HEK293T (cell line): ENCODE measurements at places on chromosomes 2 and 18.

GRCh38 chr2:148244593-148245292, 223.9 kb downstream of the MBD5 start:
- DNase-seq: no peak

DNA sequence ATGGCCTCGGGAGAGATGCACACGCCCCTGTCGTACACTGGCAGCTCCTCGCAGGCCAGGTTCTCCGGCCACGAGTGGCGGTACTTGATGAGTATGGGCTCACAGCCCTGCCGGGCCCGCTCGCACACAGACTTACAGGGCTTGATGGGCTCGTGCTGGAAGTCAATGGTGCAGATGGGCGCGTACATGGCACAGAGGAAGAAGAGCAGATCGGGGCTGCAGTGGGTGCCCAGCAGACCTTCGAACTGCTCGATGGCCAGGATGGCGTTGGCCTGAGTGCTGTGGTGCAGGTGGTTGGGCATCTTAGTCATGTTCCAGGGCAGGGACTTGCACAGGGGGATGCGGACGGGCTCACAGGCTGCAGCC, 359 bp downstream of the FRZB start:
- DNase-seq: no peak

DNA sequence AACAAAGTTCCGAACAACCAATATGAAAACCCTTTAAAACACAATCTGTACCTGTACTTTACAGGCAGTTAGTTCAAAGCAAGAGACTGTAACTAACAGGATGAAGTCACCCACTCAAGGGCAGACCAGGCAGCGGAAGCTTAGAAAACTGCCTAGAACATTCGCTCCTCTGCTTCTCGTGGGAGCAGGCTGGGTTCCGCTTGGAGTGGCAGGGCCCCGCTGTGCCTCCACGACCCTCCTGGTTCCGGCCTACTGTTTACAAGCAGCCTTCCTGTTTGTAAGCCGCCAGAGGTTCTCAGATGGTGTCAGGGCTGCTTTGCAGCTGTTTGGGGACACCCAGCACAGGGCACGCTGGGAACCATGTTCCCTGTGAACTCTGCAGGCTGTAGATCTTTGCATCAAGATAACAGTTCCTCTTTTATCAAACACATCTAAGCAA, 31.3 kb downstream of the CIB4 start:
- no peak for DNase-seq

- DNase-seq: peak; percentile 9
Observed at GRCh38 chr2:214593727-214594126, 182.9 kb downstream of the VWC2L start.

GRCh38 chr2:130814931-130815680, 21.6 kb upstream of the ARHGEF4 start:
- DNase-seq: no peak

- peak; percentile 94 for DNase-seq
Observed at GRCh38 chr2:47782671-47783485, at the start of gene MSH6. TSS of gene MSH6 (plus strand) at chr2:47783145. CDS start at chr2:47783234, 89 bp downstream.

- DNase-seq: no peak
Observed at GRCh38 chr18:13279181-13280069, 60.9 kb downstream of the LDLRAD4 start.
